ENCODE measurements at places on chromosomes 6 and 20.

DNA sequence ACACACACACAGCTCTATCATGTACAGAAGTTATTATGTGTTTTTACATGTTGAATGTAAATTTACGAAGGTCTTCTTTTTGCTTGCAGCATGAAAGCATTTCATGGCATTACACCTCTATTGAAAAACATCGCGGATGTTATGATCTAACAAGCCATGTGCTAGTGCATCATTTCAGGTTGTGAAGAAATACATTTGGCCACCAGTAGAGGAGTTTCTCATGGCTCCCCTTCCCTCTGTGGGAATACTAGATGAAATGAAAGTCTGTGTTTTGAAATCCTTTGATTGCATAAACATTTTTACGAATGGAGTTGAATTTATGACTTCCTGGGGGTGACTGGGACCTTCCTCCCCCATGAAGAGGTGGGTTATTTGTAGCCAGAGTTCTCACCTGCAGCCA, 17.7 kb downstream of the MAS1 start:
- peak; percentile 81 for DNase-seq

- DNase-seq = no peak
Measured at GRCh38 chr6:14540276-14540675, 422.7 kb downstream of the CD83 start.

DNA sequence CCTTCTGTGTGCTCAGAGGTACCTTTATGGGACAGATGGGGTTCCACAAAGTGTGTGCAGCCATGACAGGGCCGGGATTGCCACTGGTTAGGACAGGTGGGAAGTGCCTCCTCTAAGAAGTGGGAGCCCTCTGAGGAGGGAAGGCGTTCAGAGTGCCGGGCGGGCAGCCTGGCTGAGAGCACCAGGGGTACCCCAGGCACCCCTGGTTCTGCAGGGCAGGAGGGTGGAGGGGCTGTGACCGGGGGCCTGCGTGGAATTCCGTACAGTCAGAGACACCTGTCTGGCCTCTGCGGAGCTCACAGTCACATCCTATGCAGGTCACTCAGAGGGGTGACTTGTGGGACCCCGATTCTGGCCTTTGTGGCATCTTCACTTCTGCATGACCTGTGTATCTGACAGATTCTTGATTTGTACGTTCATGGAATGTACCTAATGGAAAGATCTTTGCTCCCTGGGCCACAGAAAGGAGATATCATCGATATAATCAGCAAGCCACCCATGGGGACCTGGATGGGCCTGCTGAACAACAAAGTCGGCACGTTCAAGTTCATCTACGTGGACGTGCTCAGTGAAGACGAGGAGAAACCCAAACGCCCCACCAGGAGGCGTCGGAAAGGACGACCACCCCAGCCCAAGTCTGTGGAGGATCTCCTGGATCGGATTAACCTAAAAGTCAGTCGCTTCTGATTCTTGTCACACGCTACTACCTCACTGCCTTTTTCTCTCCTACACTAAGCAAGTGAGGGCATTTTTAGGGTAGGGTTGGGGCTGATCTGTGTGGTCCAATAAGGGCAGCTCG, 190.9 kb downstream of the SASH1 start:
- no peak for DNase-seq

DNA sequence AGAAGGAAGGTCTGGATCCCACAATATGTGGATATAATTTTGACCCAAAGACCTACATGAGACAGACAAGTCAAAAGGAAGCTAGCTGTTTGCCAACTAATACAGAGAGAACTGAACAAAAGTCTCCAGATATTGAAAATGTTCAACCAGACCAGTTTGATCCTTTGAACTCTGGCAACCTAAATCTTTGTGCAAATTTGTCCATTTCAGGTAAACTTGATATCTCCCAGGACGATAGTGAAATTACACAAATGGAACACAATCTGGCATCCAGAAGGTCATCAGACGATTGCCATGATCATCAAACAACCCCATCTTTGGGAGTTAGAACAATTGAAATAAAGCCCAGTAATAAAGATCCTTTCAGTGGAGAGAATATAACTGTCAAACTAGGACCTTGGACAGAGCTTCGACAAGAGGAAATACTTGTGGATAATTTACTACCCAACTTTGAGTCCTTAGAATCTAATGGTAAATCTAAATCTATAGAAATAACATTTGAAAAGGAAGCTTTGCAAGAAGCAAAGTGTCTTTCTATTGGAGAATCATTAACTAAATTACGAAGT, 41.9 kb upstream of the SDHAF4 start:
- no peak for DNase-seq

DNA sequence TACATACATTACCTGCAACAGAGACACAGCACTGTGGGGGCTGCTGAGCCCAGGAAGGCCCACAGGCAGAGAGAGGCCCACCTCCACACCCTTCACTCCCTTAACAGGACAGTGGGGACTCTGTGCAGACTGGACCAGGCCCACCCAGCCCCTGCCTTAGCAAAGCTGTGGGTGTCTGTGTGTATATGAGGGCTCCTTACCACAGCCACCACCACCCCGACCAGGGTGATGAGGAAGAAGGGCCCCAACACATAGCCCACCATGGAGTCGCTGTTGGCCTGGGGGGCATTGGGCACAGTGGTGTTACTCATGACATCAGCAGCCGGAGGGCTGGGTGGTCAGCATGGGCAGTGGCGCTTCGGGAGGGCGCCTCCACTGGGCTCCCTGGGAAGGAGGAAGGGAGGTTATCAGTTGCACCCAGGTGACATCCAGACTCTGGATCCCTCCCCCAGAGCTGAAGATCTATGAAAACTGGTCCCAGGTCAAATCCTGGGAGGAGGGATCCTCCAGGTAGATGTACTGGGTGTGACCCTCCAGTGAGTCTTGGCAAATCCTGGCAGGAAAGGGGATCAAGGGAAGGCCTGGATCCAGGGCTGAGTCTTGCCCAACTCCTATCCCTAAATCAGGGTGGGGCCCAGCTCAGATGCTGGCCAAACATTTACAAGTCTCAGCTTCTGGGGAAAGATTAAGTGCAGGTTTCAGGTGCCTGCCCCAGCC, 1.2 kb downstream of the SMIM29 start:
- DNase-seq = peak; percentile 30

GRCh38 chr20:34559311-34560140, 1.0 kb downstream of the MAP1LC3A start:
- no peak for DNase-seq

DNA sequence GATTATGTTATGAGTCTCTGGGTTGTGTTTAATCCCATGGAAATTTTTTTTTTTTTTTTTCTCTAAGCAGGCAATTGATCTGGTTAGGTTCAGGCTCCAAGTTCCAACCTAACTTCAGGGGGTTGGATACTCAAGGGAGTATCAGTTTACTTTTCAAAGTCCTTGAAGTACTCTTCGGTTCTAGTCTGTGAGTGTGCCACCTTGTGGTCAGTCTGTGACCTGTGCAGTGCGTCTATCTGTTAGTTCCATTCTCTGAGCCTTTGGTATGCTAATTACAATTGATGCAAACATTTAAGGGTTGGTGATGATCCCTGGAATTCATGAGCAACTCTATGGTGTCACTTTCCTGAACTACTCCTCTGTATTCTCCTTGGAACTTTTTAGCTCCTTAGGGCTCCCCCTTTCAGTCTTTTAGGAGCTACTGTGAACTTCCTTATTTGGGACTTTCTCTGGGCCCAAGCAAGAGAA, 342.0 kb downstream of the SOX4 start:
- DNase-seq = peak; percentile 64

DNA sequence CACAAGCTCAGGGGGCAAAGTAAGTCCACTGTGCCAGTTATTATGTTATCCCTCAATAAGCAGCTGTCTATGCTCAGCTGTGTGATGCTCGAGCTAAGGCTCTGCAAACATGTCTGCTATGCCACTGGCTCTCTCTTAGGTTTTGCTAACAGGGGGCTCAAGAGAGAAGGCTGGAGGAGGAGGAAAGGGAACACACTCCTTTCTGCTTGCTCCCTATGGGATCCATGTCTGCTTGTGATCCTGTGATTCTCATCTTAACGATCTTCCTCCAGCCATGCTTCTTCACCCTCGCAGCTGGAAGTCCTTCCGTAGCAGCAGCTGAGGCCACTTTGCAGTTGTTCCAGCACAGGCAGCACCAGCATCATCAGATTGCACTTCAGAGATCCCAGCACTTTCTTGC, 37.0 kb upstream of the IGF2R start:
- no peak for DNase-seq

- DNase-seq = no peak
Measured at GRCh38 chr6:75880305-75880704, 131.3 kb downstream of the MYO6 start.

GRCh38 chr6:90849686-90850085, 262.8 kb upstream of the MAP3K7 start:
- DNase-seq = no peak

DNA sequence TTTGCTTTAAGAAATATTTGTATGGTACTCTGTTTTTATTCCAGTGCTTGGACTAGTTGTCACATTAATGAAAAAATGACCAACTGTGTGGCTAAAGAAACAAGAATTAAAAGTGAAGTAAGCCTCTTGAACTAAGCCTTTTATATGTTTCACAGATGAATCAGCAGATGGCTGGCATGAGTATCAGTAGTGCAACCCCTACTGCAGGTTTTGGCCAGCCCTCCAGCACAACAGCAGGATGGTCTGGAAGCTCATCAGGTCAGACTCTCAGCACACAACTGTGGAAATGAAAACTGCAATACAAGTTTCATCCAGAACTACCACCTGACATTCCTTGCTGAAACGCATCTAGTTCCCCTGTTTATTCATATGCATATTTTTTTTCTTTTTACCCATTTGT, 96.8 kb downstream of the B3GAT2 start:
- no peak for DNase-seq

DNA sequence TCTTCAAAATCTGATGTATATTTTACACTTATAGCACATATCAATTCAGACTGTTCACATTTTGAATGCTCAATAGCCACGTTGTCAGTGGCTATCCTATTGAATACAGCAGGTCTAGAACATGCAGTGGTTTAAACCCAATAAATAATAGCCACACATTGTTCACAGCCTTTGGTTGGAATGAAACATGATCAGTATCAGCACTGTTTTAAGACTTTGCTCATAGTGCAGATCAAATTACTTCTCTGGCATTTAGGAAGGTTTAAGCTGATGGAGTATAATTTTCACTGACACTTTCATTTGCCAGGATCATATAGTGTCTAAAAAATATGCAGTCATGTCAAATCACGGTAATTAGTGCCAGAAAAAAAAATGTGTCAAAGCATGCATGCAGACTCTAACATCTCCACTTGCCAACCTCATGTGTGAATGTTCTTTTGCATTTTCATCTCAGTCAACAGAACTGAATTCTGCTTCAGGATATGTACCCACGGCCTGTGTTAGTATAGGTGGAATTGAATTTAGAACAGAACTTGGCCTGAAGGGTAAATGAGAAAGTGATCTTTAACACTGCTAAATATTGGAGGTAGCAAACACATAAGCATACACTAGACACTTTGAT, 184.1 kb downstream of the SLC24A3 start:
- DNase-seq = no peak
